ENCODE measurements at places on chromosomes 6 and 20.

DNA sequence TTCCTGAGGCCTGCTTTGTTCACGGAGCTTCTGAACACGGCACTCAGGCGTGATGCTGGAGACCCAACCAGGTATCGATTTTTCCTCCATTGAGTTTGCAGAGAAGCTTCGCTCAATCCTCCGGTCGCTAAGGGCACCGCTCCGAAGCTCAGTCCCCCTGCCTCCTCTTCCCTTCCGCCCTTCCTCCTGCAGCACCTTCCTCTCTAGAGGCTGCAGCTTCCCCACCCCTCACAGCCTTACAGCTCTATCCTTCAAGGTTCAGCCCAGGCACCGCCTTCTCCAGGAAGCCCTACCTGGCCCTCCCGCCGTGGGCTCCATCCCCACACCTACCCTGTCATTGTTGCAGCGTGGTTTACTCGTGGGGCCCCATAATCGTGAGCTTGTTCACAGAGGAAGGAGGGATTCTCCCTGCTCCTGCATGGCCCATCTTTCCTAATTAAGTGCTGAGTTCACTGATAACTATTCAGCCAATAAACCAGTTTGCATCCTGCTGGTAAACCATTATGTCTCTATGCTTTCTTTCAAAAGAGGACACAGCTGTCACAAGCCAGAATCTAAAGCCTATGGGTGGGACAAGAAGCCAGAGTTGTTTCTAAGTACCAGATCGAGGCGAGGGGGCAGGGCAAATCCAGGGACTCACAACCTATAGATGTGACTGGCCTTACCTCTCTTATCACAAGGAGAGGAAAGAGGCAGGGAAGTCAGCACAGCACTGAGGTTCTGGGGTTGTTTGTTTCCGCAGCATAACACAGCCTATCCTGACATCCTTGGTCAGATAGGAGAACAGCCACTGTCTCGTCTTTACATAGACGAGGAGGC lies 152.0 kb downstream of the GRM4 start:
- DNase-seq, result no peak

GRCh38 chr6:170022291-170022722 lies 268.6 kb downstream of the DLL1 start:
- DNase-seq, result no peak

GRCh38 chr20:1087311-1087905 lies 31.0 kb upstream of the PSMF1 start:
- no peak for DNase-seq

DNA sequence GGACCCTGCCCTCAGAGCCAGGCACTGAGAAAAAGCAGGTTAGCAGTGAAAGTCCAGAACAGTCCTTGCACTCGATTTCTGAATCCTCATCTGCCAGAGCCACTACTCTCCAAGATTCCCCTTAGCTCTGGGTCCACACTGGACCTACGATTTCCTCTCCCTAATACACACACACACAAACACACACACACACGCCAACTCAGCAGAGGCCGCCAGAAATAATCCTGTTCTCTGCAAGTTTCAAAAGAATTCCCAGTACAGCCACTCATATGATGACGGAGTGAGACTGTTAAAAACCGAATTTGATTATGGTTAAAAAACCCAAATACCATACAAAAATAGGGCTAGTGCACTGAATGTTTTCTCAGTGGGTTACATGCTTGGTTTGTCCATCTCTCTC lies 90.8 kb downstream of the GMPR start:
- no peak for DNase-seq

GRCh38 chr20:57894096-57894495 lies 184.3 kb upstream of the PMEPA1 start:
- no peak for DNase-seq

- DNase-seq, result no peak
Observed at GRCh38 chr6:170497841-170498301, 55.2 kb downstream of the PSMB1 start.

DNA sequence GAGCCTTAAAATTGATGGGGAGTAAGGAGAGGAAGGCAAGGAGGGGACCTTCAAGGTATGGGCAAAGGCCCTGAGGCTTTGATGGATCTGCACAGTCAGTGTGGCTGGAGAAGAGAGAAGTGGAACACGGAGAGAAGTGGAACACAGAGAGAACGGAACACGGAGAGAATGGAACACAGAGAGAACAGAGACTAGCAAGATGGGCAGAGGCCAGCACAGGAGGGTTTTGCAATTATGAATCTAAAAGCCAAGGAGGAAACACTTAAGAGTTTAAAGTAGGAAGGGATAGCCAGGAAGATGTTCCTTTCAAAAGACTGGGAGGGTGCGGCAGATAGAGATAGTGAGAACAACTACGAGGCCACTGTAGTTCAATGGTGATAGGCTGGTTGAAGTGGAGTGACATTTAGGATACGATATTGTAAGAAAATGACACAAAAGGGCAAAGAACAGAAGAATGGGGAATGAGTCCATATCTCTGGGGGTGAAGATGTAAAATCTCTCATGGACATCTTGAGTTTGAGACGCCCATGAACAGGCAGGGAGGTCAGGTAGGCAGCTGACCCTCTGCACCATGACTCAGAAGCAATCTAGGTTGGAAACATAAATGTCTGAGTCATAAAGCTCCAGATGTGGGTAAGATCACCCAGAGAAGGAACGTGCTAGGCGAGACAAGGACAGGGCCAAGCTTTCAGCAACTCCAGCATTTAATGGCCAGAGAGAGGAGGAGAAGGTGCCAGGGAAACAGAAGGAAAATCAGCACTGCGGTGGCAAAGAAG lies 25.4 kb downstream of the ZMYND8 start:
- no peak for DNase-seq
